ENCODE measurements at places on chromosomes 12 and 14. TPM values are rescaled to one million over a fixed set of nuclear protein-coding genes. Genes with fewer than 3 reads are reported as not detected.

Gene ATXN2
- total RNA-seq: 35.3 TPM

GRCh38 chr12:107404981-107405380 lies 280.6 kb upstream of the PWP1 start:
- peak; percentile 43 for DNase-seq

- no peak for DNase-seq
Observed at GRCh38 chr14:37081218-37081617, 91.2 kb downstream of the SLC25A21 start.

- DNase-seq: no peak
Observed at GRCh38 chr14:95508377-95508776, 8.1 kb downstream of the SYNE3 start.

DNA sequence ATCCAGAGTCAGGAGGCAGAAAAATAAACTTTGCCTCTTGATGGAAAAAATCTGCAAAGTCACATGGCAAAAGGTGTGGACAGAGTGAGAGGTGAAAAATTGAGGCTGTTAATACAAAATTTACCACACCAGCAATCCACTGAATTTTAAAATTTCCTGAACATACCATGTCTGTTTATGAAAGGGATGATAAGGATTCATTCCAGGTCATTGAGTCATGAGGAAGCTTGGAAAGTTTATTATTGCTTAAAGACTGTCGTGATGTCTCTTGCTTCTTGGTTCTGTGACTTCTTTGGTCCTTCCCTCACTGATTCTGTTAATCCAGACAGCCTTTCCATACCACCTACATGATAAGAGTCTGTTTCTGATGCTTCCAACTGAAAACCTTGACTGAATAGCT lies 73.2 kb downstream of the TTC6 start:
- no peak for DNase-seq

DNA sequence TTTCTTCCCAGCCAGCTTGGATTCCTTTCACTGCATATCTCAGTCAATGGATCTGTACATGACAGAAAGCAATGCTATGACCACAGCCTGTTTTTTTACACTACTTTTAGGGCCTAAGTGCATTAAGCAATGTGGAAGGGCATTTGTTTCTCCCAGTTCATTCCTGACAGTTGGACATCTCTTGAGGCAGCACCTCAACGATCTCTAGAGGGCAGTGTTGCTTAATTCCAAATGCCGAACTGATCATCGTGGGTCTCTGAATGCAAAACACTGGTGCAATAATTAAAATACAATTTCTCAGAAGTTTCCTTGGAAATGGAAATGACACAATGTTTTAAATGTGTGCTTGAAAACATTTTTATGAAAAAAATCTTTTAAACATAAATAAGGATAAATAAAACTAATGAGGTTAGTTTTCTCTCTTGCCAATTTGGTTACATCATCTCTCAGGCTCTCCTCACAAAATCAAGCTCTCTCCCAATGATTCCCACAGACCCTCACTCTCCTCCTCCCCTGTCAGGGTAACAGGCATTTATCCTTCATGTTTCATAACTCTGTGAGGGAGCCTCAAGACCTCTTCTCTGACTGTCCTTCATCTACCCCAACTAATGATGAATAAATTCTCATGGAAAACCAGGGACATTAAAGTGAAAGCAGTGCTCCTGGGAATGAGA lies 192.4 kb upstream of the SLC16A7 start:
- peak; percentile 27 for DNase-seq

Gene WNT1
- total RNA-seq: 0.33 TPM

Gene MLEC
- total RNA-seq: 97.8 TPM

- DNase-seq: peak; percentile 81
Observed at GRCh38 chr14:50064993-50065392, 51.4 kb downstream of the VCPKMT start.

GRCh38 chr14:72173038-72173720 lies 240.9 kb downstream of the RGS6 start:
- no peak for DNase-seq

Gene LBHD2
- total RNA-seq: not detected

GRCh38 chr12:123720141-123720814 lies 8.1 kb downstream of the ATP6V0A2 start:
- DNase-seq: no peak

Gene NEMF
- total RNA-seq: 73.3 TPM

Gene TESPA1
- total RNA-seq: 112 TPM

Gene GDF3
- not detected for total RNA-seq

DNA sequence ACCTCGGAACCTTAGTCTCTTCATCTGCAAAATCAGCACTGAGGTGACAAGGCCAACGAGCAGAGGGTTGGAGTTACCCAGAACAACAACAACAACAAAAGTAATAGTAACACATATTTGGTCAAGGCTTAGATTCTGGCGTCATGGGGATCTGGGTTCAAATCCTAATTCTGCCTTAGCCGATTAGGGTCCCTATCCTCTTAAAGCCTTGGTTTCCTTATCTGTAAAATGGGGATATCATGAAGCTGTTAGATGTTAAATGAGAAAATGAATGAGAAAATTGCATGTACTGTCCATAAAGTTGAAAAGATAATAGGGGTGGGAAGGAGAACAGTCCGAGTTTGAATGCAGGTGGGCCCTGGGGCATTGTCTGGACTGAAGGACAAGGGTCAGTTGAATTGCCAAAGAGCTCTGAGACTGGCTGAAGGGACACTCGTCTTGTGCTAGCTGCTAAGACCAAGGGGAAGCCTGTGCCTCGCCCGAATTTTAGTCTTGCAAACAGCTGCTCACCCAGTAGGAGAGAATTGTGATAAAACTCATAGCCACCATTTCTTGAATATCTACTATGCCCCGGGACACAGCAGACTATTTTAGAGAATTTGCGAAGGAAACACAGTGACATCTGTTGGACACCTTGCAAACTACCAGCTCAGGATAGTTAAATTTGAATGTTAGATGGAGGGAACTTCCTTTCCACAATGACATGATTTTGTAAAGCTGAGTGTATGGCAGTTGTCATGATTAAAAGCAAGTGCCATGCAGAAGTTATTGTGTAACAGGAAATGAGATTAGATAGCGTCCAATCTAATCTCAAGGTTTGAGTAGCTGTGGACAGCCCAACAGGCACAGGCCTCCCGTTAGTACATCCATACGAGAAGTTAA lies 6.8 kb upstream of the HNF1A start:
- DNase-seq: peak; percentile 28

Gene SLCO1B1
- total RNA-seq: not detected

Gene STON2
- 4.3 TPM for total RNA-seq

DNA sequence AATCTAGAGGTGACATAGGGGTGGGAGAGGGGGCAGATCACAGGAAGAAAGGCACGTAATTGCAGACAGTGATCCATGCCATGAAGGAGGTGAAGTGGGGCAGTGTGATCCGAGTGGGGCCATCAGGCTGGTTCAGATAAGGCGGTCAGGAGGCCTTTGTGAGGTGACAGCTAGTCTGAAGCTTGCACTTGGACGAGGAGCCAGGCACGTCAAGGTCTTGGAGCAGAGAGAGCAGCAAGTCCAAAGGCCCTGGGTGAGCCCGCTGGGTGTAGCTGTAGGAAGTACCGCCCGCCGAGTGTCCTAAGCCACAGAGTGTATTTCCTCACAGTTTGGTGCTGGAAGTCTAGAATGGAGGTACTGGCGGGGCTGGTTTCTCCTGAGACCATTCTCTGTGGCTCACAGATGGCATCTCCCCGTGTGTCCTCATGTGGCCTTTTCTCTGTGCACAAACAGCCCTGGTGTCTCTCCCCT lies 23.6 kb downstream of the RHOF start:
- DNase-seq: no peak

DNA sequence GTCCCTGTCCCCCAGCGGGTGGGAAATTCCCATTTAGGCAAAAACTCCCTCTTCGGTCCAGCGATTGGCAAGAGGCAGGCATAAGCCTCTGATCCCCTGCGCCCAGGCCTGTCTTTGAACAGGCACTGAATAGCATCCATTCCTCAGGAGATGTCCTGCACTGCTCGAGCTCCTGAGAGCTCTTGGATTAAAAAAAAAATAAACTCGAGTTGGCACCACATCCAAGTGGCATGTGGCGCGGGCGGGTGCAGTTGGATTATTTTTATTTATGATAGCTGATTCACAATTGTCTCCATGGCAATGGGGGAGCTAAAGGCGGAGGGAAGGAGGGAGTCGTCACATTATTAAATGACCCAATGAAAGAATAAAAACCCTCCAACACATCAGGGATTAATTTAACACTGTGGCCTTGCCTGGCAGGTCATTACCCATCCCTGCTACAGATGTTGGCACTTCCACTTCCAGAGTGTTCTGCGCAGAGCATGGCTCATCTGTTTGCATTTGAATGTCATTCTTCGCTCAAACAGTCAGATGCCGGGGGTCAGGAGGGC lies 207.2 kb downstream of the AACS start:
- no peak for DNase-seq

Gene ACSM4
- not detected for total RNA-seq

GRCh38 chr12:120475643-120476042 lies 6.1 kb upstream of the SRSF9 start:
- DNase-seq: no peak

Data from activated CD4-positive, alpha-beta memory T cell treated with anti-CD3 and anti-CD28 coated beads, Interleukin-2, amount 10 ng/mL, durations not matched to agents 7 days and 5 days (primary cell).